ENCODE measurements at places on chromosomes 5 and 9.

DNA sequence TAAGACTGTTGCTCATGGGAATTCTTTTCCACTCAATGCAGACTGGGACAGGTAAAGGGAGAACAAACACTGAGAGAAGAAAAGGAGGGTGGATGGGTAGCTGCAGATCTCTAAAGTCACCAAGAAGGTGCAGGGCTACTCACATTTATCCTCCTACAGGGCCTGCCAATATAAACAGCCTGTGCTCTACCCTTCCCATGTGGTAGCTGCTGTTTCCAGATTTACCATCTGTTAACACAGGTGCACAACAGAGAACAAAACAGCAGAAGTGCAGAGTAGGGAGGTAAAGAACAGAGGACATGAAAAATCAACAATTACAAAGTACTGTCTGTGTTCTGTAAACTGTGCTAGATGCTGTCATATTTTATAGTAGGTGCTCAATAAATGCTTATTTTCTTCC is 26.0 kb downstream of the JAKMIP2 start:
- DNase-seq, result no peak

DNA sequence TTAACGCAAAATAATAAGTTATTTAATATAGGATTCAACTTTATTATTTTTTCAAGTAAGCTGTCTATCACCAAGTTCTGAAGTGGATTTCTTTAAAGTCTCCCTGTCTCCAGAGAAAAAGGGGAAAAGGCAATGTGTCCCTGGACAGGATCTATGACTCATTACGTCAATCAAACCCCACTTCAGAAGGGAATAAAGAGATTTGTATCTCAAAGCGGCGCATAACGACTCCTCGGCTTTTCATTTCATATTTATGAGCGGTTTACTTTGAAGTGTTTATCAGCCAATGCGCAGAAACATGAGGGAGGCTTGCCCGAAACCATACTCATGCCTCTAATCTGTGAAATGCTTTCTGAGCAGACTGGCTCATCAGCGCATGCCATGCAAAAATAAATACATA is 938.6 kb upstream of the WWC1 start:
- DNase-seq, result no peak

DNA sequence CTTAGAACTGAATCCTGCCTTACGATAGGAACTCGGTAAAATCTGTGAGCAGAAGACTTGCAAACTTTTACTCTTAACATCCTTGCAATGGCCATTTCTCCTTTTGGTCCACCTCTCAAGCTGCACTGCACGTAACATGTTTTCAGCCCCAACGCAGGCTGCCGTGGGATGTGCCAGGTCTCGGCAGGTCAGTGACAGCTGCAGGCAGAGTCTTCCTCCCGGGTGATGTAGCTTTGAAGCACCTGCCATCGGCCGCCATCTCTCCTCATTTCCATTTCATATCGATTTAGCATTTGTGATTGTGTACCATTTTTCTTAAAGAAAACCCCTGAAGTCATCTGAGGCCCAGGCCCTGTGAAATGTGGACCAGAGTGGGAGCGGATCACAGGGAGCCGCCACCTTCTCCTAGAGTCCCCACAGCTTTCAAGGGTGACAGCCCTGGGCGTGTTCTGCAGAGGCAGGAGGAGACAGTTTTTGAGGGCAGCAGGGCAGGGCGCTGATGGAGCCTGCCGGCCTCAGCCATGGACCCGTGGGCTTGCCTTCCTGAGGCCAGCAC is 25.8 kb upstream of the LPCAT1 start:
- DNase-seq, result no peak

DNA sequence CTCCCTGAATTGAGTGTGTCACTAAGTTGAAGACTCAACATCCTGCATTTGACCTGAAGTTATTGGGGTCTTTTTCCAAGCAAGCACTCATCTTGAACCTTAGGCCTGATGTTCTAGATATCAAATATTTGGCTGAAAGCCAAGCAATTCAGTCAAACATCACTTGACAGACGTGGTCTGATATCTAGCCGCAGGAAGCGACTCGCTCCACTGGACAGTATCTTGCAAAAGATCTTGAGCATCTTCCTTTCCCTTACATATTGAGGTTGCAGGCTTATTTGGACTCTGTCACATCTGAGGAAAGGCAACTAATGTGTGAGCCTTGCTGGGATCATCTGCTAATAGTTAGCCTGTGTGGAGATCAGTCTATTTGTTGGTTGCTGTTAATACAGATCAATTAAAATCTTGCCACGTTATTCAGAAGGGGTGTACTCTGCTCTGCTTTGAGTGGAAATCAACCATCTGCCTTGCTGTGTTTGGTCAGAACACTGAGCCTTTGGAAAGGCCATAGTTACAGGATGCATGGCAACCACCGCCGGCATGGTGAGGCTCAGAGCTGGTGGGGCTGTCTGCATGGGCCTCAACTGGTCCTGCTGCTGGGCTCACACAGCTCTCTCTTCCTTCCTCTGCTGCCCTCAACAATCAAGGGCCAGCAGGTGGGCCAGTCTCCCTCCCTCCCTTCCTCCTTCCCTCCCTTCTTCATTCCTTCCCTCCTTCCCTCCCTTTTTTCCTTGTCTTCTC is 166.9 kb upstream of the KLF9 start:
- no peak for DNase-seq

DNA sequence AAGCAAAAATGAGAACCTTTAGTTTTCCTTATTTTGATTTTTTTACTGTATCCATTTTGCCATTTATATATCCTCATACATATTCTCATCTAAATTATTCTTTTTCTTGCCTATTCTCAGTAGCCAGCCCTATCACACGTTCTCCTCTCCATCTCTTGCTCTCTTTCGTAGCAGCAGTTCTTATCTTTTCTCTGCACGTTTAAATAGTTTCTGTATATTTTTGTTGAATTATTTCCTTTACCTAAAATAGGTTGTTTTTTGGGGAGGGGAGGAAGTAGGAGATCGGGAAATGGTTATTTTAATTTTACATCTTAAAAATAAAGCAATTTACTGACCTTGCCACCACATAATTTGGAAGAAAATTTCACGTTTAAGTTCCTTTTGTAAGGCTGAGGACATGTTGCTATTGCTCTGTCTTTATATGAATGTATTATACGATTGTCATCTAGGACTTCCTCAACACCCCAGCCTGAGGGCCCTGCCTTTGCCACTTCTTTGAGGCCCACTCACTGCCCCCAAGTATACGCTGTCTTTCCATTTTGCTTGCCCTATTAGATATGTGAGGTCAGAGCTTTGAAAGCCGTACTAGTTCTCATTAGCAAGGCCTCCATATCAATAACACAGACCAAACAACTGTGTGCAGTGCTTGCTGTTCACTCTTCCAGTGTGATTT is 140.3 kb downstream of the GNAQ start:
- no peak for DNase-seq

DNA sequence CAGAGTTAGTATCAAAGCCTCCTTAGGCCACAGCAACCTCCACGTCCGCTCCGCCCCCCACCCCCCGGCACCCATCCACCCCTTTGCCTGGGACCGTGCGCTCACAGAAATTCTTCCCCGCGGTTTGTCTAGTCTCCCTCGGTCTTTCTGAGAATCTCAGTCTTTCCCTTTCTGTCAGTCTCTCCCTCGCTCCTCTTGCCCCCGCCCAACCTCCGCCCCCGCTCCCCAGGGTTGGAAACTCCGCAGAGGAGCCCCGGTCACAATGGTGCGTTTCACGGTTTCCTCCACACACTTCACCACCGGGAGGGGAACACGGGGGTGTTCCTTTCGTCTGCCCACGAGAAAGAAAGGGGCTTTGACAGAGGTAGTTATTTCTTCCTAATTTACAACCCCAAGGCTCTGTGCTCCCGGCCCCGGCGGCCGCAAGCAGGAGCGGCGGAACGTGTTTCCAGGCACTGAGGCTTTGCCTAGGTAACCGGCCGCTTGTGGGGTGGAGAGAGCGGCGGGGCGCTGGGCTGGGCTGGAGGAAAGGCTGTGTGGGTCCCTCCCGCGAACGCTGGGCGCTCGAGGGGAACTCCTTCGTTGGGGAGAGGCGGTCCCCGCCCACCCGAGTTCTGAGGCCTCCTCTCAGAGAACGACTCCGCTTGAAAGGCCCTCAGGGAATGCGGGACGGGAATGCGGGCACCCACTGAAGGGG is 2.1 kb downstream of the NR4A3 start:
- peak; percentile 62 for DNase-seq

GRCh38 chr5:128121651-128122050 is 38.1 kb downstream of the SLC12A2 start:
- DNase-seq, result no peak

DNA sequence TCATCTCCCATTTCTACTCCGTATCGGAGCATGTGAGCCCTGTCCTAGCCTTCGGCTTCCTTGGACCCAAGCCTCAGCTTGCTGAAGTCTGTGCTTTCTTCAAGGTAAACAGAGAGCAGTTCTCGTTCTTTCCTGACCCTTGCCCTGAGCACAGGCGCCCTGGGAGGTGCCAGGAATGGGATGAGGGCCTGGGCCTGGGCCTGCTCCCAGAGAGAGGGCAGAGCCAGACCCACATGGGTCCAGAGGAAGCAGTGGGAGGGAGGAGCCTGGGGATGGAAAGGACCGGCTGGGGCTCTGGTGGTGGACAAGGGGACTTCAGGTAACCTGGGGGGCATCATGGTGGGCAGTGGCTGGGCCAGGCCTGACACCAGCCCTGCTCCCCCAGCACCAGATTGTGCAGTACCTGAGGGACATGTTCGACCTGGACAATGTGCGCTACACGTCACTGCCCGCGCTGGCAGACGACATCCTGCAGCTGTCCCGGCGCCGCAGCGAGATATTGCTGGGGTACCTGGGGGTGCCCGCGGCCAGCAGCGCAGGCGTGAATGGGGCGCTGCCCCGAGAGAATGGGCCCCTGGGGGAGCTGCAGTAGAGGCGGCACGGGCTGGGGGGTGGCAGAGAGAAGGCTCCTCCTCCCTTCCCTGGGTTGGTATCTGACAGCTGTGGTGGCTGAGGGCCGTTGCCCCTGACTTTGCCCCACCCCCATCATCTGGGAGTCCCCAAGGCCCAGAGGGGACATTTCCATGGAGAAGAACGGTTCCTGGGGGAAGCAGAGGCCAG is 10.9 kb upstream of the DOLPP1 start:
- DNase-seq, result no peak

GRCh38 chr9:12516573-12516972 is 176.6 kb upstream of the TYRP1 start:
- DNase-seq, result no peak

- no peak for DNase-seq
Measured at GRCh38 chr5:35804201-35804653, 52.5 kb upstream of the IL7R start.

DNA sequence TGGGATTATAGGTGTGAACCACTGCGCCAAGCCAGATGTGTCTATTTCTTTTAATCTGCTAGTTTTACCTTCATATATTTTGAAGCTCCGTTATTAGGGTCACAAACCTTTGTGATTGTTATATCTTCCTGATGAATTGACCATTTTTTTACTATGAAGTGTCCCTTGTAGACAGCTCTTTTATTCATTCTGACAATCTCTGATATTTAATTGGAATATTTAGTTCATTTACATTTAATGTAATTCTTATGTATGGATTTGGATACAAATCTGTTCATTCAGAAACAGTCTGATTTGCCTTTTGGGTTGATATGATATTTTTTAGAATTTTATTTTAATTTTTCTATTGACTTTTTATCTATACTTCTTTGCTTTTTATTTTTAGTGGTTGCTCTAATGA is 17.2 kb downstream of the ERCC6L2 start:
- no peak for DNase-seq

- no peak for DNase-seq
Measured at GRCh38 chr9:29793970-29794369, 2220.7 kb upstream of the C9orf72 start.

DNA sequence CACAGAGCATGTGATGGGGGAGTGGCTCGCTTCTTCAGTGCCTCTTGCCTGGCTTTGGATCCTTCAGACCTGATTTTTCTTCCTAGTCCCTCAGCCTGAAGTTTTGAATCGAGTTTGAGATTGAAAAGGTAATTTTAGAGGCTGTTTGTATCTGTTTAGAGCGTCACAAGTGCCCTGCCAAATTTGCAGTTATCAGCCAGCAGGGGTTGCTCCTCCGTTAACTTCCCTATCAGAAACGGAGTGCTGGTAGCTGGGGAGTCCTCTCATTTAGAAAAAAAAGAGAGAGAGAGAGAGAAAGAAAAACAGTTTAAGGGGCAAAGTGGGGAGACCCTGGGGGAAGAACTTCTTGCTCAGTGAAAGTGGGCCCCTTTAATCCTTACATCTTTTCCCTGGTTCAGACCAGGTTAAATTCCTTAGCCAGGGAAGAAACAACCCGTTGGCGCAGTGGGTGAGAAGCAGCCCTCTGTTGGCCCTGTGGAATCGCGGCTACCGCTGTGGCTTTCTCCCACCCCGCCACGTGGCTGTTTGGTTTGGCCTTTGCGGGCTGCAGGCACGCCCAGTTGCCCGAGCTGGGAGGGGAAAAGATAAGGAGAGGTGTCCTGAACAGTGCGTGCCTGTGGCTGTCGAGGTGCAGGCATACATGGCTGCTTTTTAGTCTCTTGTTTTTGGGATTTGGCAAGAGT is 576.7 kb upstream of the ACO1 start:
- DNase-seq, result no peak

- peak; percentile 82 for DNase-seq
Measured at GRCh38 chr9:96014078-96014477, 138.6 kb downstream of the ERCC6L2 start.

DNA sequence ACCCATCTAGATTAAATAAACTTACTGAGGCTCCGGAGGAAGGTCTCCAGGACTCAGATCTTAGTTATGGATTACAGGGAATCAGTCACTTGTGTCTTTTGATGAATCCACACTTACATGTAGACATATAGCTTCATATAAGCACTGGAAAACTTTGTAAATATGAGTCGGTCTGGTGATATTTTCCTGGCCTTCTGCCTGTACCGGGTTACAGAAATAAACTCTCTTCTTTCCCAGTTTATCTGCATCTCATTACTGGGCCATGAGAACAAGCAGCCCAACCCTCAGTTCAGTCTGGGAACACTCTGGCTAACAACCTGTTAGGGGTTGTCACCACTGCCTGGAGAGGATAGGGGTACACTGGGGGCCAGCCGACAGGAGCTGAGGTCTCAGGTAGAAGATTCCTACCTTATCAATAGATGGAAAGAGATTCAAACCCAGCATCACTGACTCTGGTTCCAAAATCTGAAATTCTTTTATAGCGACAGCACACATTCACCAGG is 59.1 kb downstream of the THBS4 start:
- no peak for DNase-seq

Data from CD4-positive, alpha-beta T cell treated with Interleukin-21 for 1 hour (primary cell).